Fibroblast of gingiva (primary cell): ENCODE measurements at places on chromosomes 7 and 10.

DNA sequence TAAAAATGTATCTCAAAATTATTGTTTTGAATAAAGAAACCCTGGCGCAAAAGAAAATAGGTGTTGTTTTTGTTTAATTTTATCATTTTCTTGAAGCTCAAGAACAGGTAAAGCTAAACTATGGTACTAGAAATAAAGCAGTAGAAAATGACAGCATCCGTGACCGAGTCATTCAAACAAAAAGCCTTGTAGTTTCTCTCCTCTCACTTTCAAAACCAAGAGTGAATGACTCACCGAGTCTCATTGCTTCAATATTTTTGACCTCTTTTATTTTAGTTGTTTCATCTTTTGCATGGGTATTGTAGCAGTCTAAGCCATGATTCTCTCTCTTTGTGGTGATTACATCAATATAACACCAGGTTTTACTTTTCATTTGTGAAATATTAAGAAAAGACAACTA, 396.5 kb downstream of the POM121L12 start:
- DNase-seq, result no peak

DNA sequence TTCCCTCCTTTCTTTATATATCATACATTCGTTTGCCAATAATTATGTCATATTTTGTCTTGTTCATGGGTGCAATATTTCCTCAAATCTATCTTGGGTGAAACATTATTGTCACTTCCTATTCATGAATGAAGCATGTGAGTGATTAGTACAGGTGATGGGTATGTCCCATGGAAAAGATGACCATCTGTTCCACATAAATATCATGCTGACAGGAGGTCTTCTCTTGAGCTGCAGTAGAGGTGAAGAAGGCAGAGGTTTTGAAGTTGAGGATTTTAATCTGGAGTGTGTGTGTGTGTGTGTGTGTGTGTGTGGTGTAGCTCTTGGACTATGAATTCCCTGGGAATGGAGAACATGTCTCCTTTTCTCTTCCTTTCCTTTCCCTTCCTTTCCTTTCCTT, 350.5 kb upstream of the CHRM2 start:
- no peak for DNase-seq

DNA sequence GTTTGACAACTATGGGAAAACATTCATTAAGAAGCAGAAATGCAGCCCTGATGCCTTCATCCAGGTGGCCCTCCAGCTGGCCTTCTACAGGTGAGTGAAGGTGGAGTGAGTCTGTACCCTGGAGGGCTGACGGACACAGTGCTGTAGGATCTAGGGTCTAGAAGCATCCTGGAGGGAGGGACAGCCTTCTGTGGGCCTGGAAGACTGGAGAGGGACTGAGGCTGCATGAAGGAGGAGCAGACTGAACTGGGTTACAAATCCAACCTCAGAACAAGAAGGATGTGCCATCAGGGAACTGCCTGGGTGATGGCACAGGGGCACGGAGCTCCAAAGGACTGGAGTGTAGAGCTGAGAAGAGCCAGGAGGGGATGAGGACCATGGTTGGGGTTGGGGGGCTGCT, 27.5 kb upstream of the C10orf53 start:
- DNase-seq, result no peak

GRCh38 chr10:70201105-70201504, 30.8 kb upstream of the SAR1A start:
- no peak for DNase-seq

GRCh38 chr7:139598642-139599041, 75.2 kb downstream of the CLEC2L start:
- DNase-seq, result no peak

DNA sequence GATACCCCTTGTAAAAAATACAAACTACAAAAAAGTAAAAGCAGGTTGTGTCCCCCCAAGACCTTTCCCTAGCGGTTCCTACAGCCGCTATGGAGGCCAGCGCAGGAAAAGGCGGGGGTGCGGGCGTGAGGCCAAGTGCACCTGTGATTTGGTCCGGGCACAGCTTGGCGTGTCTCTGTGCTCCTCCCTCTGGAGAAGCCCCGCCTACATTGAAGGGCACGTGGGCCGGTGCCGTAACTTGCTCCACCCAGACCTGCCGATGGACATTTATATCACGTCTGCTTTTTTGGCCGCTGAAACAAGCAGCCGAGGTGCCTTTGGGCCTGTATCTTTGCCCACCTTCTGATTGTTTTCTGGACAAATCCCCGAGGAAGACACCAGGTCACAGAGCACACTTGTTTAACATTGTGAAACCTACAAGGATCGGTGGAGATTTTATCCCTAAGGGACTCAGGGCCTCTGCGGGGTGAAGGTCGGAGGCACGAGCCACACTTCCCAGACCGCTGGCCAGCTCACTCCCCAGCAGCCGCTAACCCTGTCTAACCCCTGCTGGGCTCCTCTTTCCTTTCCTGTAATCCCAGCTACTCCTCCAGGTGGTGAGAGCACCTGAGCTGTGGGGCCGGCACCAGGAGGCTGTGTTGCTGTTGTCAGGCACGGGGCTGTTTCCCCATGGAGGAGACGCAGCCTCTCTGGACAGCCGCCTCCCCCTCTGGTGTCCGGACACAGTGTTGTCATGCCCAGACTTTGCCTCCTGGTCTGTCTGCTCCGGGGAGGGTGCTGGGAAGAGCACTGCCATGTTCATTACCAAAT, 18.8 kb upstream of the INPP5A start:
- no peak for DNase-seq
